Activated T-cell treated with anti-CD3 and anti-CD28 coated beads, Interleukin-2, amount 50 U/mL, for 72 hours (primary cell): ENCODE measurements at places on chromosomes 2 and 18. TPM values are rescaled to one million over a fixed set of nuclear protein-coding genes. Genes with fewer than 3 reads are reported as not detected.

GRCh38 chr2:104049981-104050380 lies 803.9 kb upstream of the POU3F3 start:
- DNase-seq: no peak
- no peak overlapping the region for H3K27ac ChIP-seq
- no peaks in the 10 kb centered on the region for H3K36me3 ChIP-seq
- no peaks in the 10 kb centered on the region for H3K4me1 ChIP-seq
- no peak overlapping the region for H3K4me3 ChIP-seq

GRCh38 chr2:127106457-127106990 lies 430 bp downstream of the BIN1 start:
- peak; percentile 10 for DNase-seq
- H3K27ac ChIP-seq: no peak overlapping the region
- H3K27me3 ChIP-seq: peaks cover 8% of the 10 kb centered on the region
- H3K4me3 ChIP-seq: peak overlapping the region; percentile 81
- H3K36me3 ChIP-seq: no peaks in the 10 kb centered on the region

GRCh38 chr18:3611313-3612090 lies 161.5 kb downstream of the TGIF1 start:
- H3K27me3 ChIP-seq: no peaks in the 10 kb centered on the region
- peaks cover 2% of the 10 kb centered on the region for H3K36me3 ChIP-seq
- H3K4me1 ChIP-seq: peaks cover 39% of the 10 kb centered on the region

DNA sequence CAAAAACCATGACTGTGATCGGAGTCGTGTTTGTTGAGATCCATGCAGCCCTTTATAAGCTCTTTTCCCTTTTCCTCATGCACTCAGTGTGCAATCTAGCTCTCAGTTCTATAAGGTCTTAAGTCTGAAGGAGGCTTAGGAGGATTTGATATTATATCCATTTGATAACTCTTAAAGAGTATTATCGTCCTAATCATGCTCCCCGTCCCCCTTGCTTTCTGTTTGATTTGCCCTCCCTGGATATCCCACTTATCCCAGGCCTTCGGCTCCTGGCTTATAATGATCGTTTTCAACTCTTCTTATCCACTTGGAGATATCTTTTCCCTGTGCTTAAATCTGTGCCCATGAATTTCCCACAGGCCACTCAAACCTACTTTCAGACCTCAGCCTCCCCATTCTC lies 1917.7 kb upstream of the PIK3C3 start:
- H3K27me3 ChIP-seq: no peaks in the 10 kb centered on the region
- no peak overlapping the region for H3K27ac ChIP-seq
- peaks cover 2% of the 10 kb centered on the region for H3K36me3 ChIP-seq

- no peaks in the 10 kb centered on the region for H3K36me3 ChIP-seq
- H3K27me3 ChIP-seq: no peaks in the 10 kb centered on the region
- H3K4me3 ChIP-seq: no peak overlapping the region
- DNase-seq: no peak
Observed at GRCh38 chr2:33529771-33530481, 53.5 kb downstream of the RASGRP3 start.

GRCh38 chr2:9208875-9209274 lies 2.3 kb downstream of the ASAP2 start:
- peaks cover 61% of the 10 kb centered on the region for H3K27me3 ChIP-seq

DNA sequence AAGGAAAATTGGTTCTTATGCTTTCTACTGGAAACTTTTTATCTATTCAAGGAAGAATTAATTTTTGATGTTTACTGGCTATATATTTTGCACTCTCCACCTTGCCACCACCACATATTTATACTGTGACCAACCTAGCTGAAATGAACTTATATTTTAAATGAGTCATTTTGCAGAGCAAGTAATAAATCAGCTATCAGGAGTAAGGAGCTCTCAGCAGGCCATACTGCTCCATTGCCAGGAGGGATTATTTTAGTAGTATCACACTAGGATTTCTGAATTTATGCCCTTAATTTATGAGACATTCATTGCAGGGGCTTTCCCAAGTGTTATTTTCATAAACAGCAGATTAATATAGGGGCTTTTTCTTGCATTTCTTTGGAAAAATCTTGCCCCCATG lies 125.8 kb upstream of the CYP1B1 start:
- no peak overlapping the region for H3K4me3 ChIP-seq
- no peak overlapping the region for H3K27ac ChIP-seq
- H3K4me1 ChIP-seq: no peaks in the 10 kb centered on the region
- DNase-seq: no peak

DNA sequence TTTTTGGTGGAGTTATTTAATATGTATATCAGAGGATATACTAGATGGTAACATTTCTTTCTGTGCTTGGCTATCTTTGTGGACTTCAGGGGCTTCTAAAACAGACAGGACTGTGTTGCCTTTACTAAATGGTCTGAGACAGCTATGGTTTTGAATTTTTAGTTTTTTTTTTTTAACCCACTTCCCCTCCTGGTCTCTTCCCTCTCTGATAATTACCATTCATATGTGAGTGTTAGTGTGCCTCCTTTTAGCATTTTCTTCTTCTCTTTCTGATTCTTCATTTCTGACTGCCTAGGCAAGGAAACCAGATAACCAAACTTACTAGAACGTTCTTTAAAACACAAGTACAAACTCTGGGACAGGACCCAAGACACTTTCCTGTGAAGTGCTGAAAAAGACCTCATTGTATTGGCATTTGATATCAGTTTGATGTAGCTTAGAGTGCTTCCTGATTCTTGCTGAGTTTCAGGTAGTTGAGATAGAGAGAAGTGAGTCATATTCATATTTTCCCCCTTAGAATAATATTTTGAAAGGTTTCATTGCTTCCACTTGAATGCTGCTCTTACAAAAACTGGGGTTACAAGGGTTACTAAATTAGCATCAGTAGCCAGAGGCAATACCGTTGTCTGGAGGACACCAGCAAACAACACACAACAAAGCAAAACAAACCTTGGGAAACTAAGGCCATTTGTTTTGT lies 52.7 kb downstream of the SMAD4 start:
- peak overlapping the region; percentile 41 for H3K4me3 ChIP-seq
- H3K27ac ChIP-seq: peak overlapping the region; percentile 89
- no peaks in the 10 kb centered on the region for H3K27me3 ChIP-seq
- peaks cover 24% of the 10 kb centered on the region for H3K4me1 ChIP-seq

- no peak for DNase-seq
- no peak overlapping the region for H3K4me3 ChIP-seq
- no peaks in the 10 kb centered on the region for H3K27me3 ChIP-seq
- H3K36me3 ChIP-seq: peaks cover 14% of the 10 kb centered on the region
- no peak overlapping the region for H3K27ac ChIP-seq
Observed at GRCh38 chr2:197174539-197175094, 136.0 kb downstream of the ANKRD44 start.

- H3K4me1 ChIP-seq: no peaks in the 10 kb centered on the region
- DNase-seq: no peak
- no peak overlapping the region for H3K27ac ChIP-seq
Observed at GRCh38 chr2:187404431-187405110, 43.5 kb downstream of the CALCRL start.

- no peaks in the 10 kb centered on the region for H3K27me3 ChIP-seq
- no peaks in the 10 kb centered on the region for H3K4me1 ChIP-seq
- H3K36me3 ChIP-seq: no peaks in the 10 kb centered on the region
- no peak overlapping the region for H3K4me3 ChIP-seq
Observed at GRCh38 chr18:75937306-75937705, 509.8 kb upstream of the SMIM21 start.

DNA sequence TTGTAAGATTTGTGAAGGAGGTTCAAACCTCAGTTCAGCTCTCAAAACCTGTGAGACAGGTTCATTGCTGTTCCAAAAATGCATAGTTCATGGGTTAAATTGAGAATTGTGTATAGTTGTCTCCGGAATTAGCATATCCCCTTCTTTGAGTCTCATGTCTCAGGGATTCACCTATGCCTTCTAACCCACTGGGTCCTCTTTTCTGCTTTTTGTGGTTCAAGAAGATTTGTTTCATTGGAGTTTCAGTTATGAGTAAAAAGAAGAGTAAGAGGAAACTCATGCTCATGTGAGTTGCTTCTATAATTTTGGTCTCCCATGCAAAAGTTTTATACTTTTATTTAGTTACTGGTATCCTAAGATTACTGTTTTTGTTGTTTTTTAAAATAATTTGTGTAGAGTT lies 1219.8 kb upstream of the ZEB2 start:
- H3K36me3 ChIP-seq: no peaks in the 10 kb centered on the region
- H3K27me3 ChIP-seq: no peaks in the 10 kb centered on the region
- no peak overlapping the region for H3K27ac ChIP-seq
- no peak overlapping the region for H3K4me3 ChIP-seq

- no peaks in the 10 kb centered on the region for H3K36me3 ChIP-seq
- H3K27me3 ChIP-seq: no peaks in the 10 kb centered on the region
- no peak overlapping the region for H3K4me3 ChIP-seq
- no peak for DNase-seq
Observed at GRCh38 chr2:51866361-51866760, 834.4 kb upstream of the NRXN1 start.

GRCh38 chr2:96538487-96539214 lies 2.1 kb downstream of the ARID5A start:
- peaks cover 33% of the 10 kb centered on the region for H3K36me3 ChIP-seq
- DNase-seq: peak; percentile 84

DNA sequence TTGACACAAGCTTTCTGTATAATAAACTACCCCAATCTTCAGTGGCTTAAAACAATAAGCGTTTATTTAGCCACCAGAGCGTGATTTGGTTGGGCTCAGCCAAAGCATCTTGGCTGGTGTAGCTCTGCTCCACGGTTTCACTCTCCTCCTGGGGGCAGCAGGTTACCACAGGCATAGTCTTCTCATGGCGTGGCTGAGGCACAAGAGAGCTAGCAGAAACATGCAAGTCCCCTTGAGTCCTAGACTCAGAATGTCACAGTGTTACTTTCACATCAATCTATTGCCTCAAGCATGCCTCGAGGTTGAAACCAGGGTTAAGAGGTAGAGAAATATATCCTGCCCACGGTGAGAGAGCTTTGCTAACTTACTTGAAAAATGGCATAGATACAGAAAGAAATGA lies 19.9 kb upstream of the SLC9A2 start:
- H3K4me3 ChIP-seq: no peak overlapping the region
- peaks cover 36% of the 10 kb centered on the region for H3K27me3 ChIP-seq
- H3K36me3 ChIP-seq: peaks cover 1% of the 10 kb centered on the region
- no peaks in the 10 kb centered on the region for H3K4me1 ChIP-seq
- DNase-seq: no peak

DNA sequence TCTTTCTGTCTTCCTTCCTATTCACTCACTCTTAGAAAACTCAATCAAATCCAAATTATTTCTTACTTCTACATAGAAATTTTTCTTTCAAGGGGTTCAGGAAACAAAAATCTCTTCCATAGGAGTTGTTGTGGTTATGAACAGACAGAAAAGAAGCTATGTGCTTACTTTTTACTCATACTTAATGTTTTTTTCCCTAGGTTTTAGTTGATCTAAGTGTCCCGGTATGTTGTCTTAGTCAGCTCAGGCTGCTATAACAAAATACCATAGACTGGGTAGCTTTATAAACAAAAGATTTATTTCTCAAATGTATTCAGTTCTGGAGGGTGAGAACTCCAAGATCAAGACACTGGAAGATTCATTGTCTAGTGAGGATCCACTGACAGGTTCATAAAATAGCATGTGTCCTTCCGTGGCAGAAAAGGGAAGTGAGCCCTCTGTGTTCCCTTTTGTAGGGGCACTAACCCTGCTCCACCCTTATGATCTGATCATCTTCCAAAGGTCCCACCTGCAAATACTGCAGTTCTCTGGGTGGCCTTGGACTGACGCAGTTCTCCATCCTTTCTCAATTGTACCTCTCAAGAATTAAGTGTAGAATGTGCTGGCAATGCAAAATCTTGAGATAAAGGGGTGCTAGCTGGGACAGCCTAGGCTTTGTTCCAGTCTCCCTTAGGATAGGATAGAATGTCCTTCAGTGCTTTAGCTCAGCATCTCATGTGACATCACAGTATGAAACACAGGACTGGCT lies 14.4 kb upstream of the VRK2 start:
- no peaks in the 10 kb centered on the region for H3K4me1 ChIP-seq
- H3K36me3 ChIP-seq: no peaks in the 10 kb centered on the region
- no peaks in the 10 kb centered on the region for H3K27me3 ChIP-seq
- no peak for DNase-seq

- no peak for DNase-seq
- H3K36me3 ChIP-seq: peaks cover 3% of the 10 kb centered on the region
- H3K4me1 ChIP-seq: peaks cover 35% of the 10 kb centered on the region
- peak overlapping the region; percentile 100 for H3K27ac ChIP-seq
- H3K27me3 ChIP-seq: no peaks in the 10 kb centered on the region
Observed at GRCh38 chr2:17754773-17755425, 961 bp downstream of the GEN1 start.

DNA sequence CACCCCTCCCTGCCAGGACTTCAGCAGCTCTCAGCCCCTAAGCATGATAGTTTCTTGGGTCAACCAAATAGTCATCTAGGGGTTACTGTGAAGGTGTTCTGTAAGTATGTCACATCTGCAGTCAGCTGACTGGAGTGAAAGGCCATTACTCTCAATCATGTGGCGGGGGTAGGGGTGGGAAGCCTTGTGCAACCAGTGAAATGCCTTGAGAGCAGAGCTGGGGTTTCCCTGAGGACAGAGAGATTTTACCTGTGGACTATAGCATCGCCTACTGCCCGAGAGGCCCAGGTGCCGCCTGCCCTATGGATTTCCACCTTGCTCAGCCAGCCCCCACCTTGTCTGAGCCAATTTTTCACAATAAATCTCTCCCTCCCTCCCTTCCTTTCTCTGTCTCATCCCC lies 20.9 kb upstream of the KLF11 start:
- H3K4me3 ChIP-seq: no peak overlapping the region
- no peaks in the 10 kb centered on the region for H3K27me3 ChIP-seq
- H3K27ac ChIP-seq: no peak overlapping the region
- H3K36me3 ChIP-seq: no peaks in the 10 kb centered on the region
- no peak for DNase-seq

- DNase-seq: no peak
- no peaks in the 10 kb centered on the region for H3K36me3 ChIP-seq
- peak overlapping the region; percentile 12 for H3K27ac ChIP-seq
Observed at GRCh38 chr18:48815581-48816324, 135.0 kb downstream of the SMAD7 start.

- H3K4me3 ChIP-seq: no peak overlapping the region
- no peaks in the 10 kb centered on the region for H3K4me1 ChIP-seq
- no peak for DNase-seq
- H3K36me3 ChIP-seq: peaks cover 10% of the 10 kb centered on the region
Observed at GRCh38 chr2:231000211-231000904, 4.4 kb downstream of the SPATA3 start.

OR6B3 gene
- total RNA-seq: not detected

C2orf72 gene
- 1.4 TPM for total RNA-seq

GREB1L gene
- not detected for total RNA-seq

ERBB4 gene
- not detected for total RNA-seq

ASIC4 gene
- total RNA-seq: 0.19 TPM

ZC3H6 gene
- total RNA-seq: 30.7 TPM

CD8B gene
- total RNA-seq: 71.2 TPM

SKOR2 gene
- 0.30 TPM for total RNA-seq

POU3F3 gene
- total RNA-seq: not detected

TMEM182 gene
- 6.8 TPM for total RNA-seq
